ENCODE measurements at places on chromosomes 1 and 21.
A peak's percentile ranks its signal among the peaks of the same experiment; 100 is the strongest.

GRCh38 chr1:20587661-20588053 is 1.2 kb upstream of the CDA start:
- no peak for DNase-seq

DNA sequence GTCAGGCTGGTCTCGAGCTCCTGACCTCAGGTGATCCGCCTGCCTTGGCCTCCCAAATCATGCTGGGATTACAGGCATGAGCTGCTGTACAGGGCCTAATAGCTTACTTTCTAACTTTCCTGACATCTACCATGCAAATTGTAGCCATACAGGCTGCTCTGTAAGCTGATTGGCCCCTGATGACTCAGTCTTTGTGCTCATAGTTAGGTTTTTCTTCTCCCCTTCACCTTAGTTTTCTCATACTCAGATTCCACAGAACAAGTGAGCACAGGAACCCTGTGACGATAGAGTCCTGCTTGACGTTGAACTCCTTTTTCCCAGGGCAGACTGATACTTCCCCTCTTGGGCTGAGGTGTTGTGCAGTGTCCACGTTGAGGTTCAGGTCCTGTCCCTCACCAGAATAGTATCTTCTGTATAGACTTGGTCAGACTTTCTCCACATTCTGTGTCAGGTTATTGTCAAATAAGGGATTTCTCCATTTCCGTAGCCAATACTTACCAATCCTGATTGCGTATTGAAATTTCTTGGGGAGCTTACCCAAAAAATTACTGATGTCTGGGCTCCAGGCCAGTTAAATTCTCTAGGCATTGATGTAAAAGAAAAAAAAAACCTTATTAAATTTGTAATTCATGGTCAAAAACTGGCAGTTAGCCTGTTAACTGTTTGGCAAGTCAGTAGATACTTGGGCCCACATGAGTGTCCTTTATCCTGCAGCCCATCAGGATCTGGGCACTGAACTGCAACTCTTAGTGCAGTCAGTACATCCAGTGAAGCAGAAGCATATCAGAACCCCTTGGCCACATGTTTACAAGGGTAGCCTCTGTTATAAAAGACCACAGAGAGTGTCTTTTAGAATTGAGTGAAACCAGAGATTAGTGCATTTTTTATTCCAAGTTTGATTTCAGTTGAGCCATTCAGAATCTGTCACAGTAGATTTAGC is 118.2 kb downstream of the DYRK1A start:
- no peak for DNase-seq

DNA sequence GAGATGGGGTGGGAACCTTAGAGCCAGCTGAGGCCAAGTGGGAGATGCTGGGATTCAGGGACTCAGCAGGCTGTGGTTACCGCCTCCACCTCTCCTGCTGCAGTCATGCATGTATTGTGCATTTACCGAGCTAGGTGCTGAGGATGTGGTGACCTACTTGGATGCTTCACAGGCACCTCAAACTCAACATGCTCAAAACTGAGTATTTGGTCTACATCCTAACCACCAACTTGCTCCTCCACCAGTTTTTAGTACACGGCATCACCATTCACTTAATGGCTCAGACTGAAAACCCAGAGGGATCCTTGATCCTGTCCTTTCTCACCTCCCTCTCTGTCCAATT is 5.6 kb downstream of the CHRNB2 start:
- DNase-seq = no peak

- no peak for DNase-seq
Measured at GRCh38 chr1:182589931-182590330, 875 bp upstream of the RNASEL start.

DNA sequence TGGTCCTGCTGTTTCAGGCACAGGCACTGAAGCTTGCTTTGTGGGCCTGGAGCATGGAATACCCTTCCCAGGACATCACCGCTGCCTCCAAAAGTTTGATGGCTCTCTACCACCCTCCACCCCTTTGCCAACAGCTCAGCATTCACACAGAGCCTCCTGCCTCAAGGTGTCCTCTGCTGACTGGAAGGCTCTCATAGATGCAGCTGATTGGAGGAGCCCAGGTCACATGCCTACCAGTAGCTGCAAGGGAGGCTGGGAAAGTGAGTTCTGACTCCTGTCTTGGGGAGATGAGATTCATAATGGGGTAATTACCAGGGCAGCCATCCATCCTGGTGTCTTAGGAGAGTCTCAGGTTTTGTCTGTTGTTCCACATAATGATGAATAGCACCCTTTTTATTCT is 124.8 kb upstream of the GRIK3 start:
- no peak for DNase-seq

DNA sequence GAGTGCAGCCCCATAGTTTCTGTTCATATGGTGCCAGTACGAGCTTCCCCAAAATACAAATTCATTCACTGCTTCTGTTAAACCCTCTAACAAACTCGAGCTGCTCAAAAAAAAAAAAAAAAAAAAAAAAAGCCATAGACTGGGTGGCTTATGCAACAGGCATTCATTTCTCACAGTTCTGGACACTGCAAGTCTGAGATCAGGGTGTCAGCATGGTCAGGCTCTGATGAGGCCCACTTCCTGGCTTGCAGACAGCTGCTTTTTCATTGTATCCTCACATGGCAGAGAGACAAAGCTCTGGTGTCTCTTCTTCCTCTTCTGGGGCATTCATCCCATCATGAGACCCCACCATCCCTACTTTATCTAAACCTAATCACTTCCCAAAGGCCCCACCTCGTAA is 121.6 kb downstream of the PTBP2 start:
- DNase-seq = no peak

- DNase-seq = no peak
Measured at GRCh38 chr21:45208627-45208951, 79.1 kb downstream of the POFUT2 start.

GRCh38 chr1:14658642-14659041 is 60.2 kb downstream of the KAZN start:
- DNase-seq = no peak

DNA sequence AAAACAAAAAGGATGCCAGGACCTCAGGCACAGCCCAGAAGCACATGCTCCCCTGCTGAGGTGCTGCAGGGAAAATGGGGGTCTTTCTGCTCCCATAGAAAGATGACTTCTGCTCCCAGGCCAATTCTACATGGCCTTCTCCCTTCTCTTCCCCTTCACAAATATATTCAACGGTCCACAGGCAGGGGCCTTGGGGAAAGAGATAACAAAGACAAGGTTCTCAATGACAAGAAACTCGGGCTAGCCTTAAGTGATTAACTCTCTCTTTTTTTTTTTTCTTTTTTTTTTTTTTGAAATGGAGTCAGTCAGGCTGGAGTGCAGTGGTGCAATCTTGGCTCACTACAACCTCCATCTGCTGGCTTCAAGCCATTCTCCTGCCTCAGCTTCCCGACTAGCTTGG is 54.2 kb downstream of the H3-3A start:
- no peak for DNase-seq

GRCh38 chr1:181525104-181525721 is 41.9 kb downstream of the CACNA1E start:
- no peak for DNase-seq

GRCh38 chr1:80919426-80919825 is 881.3 kb upstream of the ADGRL2 start:
- DNase-seq = no peak

- DNase-seq = no peak
Measured at GRCh38 chr1:48107516-48107915, 110.3 kb upstream of the TRABD2B start.

GRCh38 chr1:32894019-32894600 is 7.1 kb downstream of the TMEM54 start:
- no peak for DNase-seq

- peak; percentile 40 for DNase-seq
Measured at GRCh38 chr1:223621312-223621734, 44.2 kb downstream of the CAPN8 start.

- DNase-seq = no peak
Measured at GRCh38 chr1:44453798-44454349, 48.8 kb downstream of the RNF220 start.

DNA sequence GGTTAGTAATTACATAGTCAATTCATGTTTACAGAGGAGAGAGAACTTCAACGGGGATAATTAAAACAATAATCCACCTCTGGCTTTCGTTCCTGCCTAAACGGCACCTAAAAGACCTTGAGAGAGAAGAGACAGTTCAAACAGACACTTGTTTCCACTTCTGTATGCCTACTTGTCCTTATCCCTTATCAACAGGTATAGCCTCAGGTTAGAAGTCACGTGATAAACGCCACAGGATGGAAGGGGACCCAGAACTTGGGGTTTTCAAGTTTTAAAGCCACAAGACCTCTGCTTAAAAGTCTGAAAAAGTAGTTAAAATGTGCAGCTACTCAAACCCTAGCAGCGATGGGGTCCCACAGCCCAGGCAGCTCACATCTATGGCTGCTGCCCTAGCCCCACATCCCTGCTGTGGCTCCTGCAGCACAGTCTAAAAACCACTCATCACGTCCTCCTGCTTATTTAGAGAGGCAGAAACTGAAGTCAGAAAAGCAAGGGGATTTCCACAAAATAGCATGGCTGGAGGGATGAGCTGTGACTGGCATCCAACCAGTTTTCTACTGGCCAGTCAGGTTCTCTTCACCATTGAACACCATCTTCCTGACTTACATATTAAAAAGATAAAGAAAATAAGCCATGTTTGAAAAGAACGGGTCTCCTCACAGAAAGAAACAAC is 51.2 kb upstream of the SEC16B start:
- no peak for DNase-seq

- DNase-seq = no peak
Measured at GRCh38 chr1:19684677-19685076, 20.0 kb downstream of the HTR6 start.

GRCh38 chr21:20783611-20784010 is 214.6 kb upstream of the NCAM2 start:
- DNase-seq = no peak

DNA sequence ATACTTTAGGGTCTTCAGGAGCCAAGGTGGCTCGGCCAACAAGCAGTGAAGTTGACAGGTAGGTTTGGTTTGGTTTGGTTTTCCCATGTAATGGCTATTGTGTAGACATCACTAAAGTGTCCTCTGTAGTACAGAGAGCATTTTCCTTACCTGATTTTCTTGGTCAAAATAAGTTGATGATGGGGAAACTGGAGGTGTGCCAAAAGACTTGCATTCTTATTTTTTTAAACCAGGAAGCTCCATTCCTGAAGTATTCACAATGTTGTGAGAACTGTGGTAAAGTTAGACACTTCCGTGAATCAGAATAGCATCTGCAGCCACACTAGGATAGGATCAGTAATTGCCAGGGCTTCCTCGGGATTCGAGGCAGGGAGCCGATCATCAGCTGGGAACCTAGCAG is 2.9 kb downstream of the ZBTB37 start:
- no peak for DNase-seq

DNA sequence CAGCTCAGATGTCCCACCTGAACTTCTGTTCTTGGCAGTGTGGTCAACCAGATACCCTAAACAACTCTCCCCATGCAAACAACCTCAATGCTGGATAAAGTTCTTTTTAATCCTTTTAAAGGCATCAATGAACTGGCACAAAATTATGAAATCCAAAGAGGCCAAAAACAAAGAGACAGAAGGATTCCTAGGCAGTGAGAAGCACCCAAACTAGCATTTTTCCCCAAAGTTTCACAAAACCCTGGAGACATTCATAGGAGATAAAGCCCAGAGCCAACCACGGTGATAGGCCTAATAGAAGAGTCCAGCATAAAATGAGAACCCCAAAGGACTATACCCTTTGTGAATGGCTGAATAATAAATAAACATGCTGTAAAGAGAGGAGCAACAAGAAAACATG is 50.7 kb downstream of the MATN1 start:
- DNase-seq = no peak

GRCh38 chr1:40774266-40774998 is 9.2 kb upstream of the KCNQ4 start:
- DNase-seq = no peak

DNA sequence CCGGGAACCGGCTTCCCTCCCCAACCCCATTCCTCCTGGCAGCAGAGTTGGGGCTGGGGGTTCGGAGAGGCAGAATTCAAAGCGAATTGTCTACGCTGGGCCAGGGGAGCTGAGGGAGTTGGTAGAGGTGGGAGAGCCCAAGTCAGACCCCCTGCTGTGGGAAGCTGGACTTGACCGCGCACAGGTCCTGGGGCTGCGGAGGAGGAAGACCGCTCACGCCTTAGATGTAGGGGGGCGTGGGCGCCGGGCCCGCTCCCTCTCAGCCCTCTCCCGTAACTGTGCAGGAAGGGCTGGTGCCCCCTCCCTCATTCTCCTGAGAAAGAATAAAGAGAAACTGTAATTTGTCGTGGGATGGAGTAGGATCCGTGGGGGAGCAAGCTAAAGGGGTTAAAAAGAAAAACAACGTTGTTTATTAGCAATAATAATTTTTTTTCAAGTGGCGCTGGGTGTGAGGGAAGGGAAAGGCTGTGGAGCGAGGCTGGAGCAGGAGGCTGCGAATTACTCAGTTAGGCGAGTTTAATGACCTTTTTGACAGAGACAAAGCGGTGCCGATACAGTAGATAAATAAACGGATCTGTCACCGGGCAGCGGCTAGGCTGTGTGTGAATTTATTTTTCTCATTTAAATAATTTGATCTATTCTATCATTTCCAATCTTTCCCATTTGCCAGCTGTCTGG is 838 bp upstream of the GRIK3 start:
- DNase-seq = no peak

GRCh38 chr1:17777818-17778217 is 22.7 kb downstream of the ACTL8 start:
- no peak for DNase-seq

DNA sequence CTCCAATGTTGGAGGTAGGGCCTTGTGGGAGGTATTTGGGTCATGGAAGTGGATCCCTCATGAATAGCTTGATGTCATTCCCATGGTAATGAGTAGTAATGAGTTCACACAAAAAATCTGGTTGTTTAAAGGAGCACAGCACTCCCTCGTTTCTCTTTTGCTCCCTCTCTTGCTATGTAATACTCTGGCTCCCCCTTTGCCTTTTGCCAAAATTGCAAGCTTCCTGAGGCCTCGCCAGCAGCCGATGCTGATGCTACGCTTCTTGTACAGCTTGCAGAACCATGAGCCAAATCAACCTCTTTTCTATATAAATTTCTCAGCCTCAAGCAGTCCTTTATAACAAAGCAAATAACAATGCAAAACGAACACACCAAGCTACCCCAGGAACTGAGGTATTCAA is 80.9 kb downstream of the LHX9 start:
- no peak for DNase-seq

GRCh38 chr21:29371464-29371863 is 72.7 kb downstream of the BACH1 start:
- no peak for DNase-seq

DNA sequence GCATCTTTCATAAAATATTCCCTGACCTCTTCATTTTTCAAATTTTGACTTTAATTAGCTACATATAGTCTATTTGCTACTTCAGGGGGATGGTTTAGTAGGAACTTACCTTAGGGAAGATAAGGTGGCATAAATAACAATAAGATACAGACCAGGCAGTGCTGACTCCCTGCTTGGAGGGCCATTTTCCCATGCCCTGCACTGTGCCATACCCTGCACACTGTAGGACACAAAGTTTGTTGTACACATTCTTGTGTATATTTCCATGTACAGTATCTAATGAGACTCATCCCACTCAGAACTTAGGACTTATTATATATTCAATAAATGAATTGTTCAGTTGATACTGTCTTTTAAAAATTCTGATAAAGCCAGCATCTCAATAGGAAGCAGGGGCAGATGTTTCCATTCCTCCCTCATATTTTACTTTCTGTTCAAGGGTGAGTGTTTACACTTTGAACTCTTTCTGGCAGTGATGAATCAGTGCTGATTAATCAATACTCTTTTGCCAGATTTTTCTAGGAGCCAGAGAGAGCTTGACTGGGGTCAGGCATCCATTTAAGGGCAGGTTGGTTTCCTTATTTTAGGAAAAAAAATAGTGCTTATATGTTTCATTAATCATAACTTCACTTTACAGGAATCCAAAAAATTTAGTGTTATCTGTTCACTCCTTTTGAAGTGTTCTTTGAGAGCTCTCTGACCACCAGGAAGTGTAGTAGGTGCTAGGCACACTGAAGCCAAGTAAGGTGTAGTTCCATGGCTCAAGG is 30.6 kb downstream of the MPZL1 start:
- DNase-seq = no peak
